ENCODE measurements at places on chromosomes 1 and 21.

- no peak for DNase-seq
Measured at GRCh38 chr1:106027871-106028270, 1028.6 kb upstream of the PRMT6 start.

DNA sequence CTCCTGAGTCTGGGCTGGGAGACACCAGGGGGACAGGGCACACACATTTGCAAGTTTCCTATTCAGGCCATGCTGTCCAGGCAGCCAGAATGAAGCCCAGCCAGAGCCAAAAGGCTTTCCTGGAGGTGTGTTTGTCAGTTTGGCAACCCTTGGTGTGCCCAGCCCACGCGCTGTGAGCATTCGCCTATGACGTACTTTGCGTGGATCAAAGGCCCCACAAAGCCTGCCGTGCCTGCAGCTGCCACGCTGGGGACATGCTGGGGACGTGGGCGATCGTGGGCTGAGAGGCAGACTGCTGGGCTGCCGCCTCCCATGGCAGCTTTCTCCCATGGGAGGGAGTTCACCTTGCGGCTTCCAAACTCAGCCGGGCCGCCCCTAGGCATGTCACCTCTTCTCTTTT lies 57.5 kb downstream of the CD247 start:
- no peak for DNase-seq

DNA sequence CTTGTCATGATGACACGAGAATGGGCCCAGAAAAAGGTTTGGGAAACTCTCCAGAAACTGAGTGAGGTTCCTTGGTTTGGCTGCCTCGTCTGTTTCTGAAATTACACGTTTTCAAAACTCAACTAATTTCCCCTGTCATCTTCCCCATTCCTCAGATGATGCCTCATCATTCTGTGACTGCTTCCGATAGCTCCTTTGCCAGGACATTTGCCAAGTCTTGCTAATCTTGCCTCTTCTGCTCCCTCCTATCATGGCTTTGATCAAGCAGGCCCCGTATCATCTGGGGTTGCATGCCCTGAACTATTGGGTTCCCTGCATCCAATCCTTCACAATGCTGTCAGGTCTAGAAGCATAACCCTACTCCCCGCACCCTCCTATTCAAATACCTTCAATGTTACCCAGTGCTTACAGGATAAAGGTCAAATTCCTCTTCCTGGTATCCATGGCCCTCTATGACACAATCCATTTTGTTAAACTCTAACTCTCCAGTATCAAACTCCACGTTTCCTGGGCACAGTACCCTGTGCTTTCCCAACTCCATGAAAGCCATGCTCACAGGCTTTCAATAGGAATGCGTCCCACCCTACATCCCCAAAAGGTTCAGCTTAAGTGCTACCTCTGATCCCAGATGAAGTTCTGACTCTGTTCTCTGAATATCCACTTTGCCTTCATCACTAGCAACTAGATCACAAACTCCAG lies 22.2 kb upstream of the TMEM200B start:
- DNase-seq, result peak; percentile 8

DNA sequence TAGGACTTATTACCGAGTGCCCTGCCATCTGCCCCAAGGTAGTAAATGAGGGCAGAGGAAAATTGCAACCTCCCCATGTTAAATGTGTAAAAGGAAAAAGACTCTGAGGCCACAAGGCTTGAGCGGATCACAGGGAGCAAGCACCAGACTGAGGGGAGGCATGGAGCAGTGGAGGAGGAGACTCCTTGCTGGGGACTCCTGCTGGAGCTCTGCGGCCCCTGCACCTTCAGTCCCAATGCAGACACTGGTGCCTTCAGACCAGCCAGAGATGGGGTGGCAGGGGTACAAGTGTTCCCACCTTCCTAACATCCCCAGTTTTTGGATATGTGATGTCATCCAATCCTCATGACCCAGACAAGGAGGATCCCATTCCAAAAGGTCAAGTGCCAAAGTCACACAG lies 128.4 kb upstream of the NGF start:
- DNase-seq, result no peak

DNA sequence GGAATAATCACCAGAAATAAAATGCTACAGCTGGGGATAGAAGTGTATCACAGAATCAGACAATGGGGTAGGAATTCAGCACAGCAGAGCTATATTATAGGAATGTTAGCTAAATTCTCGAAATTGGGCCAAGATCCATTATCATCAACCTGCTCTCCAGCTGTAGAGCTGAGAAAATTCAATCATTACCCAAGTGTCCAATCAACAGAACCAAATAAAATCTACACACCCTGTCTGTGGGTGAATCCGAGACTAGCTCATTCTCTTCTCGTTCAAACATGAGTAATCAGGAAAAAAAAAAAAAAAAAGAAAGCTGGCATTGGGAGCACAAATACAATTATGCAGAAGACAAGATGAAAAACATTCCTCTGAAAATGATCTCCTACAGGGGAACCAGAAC lies 119.2 kb downstream of the CDC7 start:
- DNase-seq, result no peak

- DNase-seq, result no peak
Measured at GRCh38 chr1:59747420-59748024, 67.2 kb upstream of the HOOK1 start.

GRCh38 chr21:39082656-39083376 lies 100.4 kb downstream of the PSMG1 start:
- DNase-seq, result no peak

- no peak for DNase-seq
Measured at GRCh38 chr1:89606227-89606980, 26.5 kb upstream of the LRRC8C start.

- DNase-seq, result peak; percentile 12
Measured at GRCh38 chr1:57623039-57623790, 199.4 kb upstream of the DAB1 start.

DNA sequence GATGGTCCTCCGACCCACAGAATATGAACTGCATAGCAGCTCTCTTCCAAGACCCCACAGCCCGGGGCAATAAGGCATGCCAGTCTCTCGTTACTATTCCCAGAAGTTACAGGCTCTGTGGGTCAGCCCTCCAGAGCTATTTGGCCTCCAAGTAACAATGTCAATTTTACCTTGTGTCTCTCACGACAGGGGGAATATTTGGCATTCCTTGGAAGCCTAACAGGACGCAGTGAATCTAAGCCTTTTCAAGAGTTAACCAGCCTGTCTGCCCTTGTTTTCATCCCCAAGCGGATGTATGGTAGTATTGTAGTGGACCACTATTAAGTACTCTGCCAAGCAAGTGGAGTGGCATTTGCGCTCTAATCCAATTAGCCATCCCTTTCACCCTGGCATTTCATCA lies 24.4 kb upstream of the GNG4 start:
- DNase-seq, result no peak

DNA sequence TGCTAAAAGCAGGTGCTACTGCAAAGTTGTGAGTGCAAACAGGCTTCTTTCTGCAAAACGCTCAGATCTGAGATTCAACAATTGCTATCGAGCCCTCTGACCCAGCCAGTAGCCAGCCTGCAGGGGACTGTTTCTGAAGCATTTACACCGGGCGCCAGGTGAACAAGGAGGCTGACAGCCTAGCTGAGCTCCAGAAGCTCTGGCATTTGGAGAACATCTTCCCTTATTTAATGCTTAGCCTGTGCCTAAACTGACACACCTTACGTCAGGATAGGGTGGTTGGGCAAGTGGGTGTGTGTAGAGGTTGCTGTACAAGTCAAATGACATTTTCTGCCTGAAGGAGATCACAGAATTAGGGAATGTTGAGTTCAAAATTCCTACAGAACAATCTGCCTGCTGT lies 15.8 kb upstream of the PLA2G2C start:
- no peak for DNase-seq

- no peak for DNase-seq
Measured at GRCh38 chr1:12621346-12622335, 3.6 kb upstream of the DHRS3 start.

- no peak for DNase-seq
Measured at GRCh38 chr1:56132520-56132919, 446.8 kb downstream of the PLPP3 start.

- DNase-seq, result peak; percentile 77
Measured at GRCh38 chr21:33434770-33435360, 31.7 kb downstream of the IFNGR2 start.

DNA sequence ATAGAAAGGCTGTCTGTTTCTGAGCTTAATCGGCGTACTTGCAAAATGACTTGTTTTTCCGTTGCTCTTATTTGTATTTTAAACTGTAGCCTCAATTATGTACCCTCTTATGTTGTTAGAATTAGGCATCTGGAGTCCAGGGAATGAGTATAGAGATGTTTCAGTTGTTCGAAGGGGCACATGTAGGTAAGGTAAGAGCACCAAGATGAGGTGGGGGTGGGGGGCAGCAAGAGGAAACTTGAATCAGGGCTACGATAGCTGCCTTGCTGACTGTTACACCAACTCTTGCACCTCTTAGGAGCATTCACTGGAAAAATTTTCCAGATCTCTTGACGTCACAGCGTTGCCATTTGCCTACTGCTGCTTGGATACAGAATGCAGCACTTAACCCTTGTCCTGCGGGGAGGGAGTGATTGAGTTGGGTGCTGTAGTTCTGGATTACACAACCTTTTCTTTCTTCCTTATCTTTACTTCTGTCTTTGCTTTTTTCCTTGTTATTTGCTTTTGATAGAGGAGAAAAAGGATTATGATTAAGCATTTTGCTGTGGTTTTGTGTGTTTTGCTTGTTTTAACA lies 3.2 kb downstream of the ATP1B1 start:
- DNase-seq, result peak; percentile 87

GRCh38 chr1:5917591-5918274 lies 74.5 kb downstream of the NPHP4 start:
- no peak for DNase-seq

DNA sequence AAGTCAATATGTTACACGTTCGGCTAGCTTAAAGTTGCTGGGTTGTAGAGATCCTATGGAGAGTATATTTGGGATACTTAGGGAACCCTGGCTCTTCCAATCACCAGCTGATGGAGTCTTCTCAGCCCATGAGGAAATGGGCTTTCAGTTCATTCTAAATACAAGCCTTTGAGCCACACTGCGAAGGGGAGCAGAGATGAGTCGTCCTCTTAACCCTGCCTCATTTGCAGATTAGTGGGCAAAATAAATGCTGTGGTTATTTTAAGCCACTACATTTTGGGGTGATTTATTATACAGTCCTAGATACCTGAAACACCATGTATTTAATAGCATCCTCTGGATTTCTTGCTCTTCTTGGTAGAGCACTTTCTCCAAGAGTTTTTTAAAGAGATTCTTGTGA lies 19.0 kb upstream of the VCAM1 start:
- DNase-seq, result no peak

- DNase-seq, result no peak
Measured at GRCh38 chr1:55155522-55155921, 59.6 kb downstream of the USP24 start.

- DNase-seq, result no peak
Measured at GRCh38 chr1:112056354-112056753, 66.9 kb upstream of the KCND3 start.

- DNase-seq, result no peak
Measured at GRCh38 chr1:20551945-20552727, at the start of gene FAM43B. Gene FAM43B (plus strand): TSS chr1:20552573. CDS start chr1:20552974, 401 bp downstream.

- DNase-seq, result no peak
Measured at GRCh38 chr1:31238986-31239613, 587 bp downstream of the NKAIN1 start.

- DNase-seq, result no peak
Measured at GRCh38 chr1:155200920-155201319, 6.8 kb downstream of the THBS3 start.

DNA sequence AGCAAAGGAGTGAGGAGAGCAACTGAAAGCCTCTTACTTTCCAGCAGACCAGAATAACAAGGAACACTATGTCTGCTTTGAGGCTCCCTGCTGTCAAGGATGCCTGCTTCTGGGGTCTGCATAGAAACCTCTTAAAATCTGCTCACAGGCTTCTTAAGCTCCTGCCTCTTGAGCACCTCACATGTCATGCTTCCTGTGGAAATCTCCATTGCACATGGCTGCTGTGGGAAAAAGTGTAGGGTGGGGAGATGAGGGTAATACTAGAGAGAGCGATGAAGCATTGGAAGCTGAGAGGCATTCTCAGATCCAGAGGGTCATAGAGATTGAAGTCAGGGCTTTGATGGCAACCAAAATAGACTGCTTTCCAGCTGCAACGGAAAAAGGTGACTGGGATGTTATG lies 6.2 kb upstream of the HLX start:
- no peak for DNase-seq

DNA sequence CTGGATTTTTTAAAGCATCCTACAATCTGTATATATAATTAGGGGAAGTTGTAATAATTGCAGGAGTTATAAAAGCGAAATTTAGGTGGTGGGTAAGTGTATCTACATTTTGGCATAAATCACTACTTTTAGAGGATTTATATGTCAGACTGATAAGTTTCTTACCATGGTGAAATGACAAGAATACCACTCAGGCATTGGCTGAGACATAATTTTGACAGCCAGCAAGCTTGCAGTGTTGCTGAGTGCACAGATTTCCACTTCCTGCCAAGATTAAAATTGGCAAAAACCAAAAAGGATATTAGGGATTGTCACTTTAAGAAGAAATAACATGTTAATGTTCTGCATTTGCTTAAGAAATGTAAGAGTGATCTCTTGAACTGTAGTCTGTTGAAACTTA lies 28.2 kb downstream of the NFIA start:
- no peak for DNase-seq

DNA sequence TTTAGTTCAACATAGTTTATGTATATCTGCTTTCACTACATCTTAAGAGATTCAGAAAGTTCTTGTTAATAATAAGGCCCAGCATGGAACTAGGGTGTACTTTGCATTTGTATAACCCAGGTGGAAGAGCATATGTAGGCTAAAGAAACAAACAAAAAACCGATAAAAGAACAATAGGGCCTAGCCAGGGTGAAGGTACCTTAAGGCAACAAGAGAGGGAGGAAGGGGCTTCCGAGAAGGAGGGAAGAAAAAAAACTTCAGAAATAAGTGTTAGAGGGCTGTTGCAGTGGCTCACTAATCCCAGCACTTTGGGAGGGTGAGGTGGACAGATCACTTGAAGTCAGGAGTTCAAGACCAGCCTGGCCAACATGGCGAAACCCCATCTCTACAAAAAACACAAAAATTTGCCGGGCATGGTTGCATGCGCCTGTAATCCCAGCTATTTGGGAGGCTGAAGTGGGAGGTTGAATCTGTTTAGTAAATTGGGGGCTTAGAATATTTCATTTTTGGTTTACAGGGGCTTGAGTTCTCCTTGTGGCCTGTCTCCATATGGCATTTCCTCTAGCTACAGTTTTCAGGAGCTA lies 4.7 kb upstream of the SPATA45 start:
- DNase-seq, result no peak

DNA sequence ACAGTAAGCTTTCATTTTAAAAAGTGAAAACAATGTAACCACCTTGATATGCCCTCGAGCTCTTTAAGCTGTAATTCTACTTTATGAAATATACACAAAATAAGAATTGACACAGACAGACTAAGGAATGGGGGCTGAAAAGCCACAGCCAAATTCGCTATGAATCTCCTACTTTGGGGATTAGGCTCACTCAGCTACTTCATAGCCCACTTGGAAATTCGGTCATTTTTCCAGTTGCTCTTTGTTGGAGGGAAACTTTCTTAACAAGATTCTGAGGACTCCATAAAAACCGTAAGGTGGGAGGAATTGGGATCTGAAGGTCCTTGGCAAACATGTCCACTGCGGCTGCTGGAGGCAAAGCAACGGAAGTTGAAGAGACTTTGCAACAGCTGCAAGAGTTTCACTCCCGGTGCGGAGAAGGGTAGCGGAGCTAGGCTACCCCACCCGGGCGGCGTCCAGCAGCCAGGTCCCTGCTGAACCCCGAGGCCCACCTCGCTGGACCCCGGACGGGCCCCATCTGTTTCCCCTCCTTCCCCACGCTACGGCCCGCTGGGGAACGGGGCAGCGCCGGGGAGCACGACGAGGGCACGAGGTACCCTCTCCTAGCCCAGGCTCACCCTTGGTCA lies 634 bp downstream of the MYCBP start:
- DNase-seq, result no peak
